ENCODE measurements at places on chromosomes 7 and 10.

GRCh38 chr10:14322526-14323188 lies 8.1 kb downstream of the FRMD4A start:
- DNase-seq: no peak

GRCh38 chr10:93115661-93116383 lies 42.1 kb downstream of the CYP26A1 start:
- peak; percentile 70 for DNase-seq

GRCh38 chr7:101315336-101315735 lies 6.3 kb downstream of the IFT22 start:
- DNase-seq: peak; percentile 53

- DNase-seq: no peak
Measured at GRCh38 chr10:123848564-123849457, 42.8 kb downstream of the CPXM2 start.

DNA sequence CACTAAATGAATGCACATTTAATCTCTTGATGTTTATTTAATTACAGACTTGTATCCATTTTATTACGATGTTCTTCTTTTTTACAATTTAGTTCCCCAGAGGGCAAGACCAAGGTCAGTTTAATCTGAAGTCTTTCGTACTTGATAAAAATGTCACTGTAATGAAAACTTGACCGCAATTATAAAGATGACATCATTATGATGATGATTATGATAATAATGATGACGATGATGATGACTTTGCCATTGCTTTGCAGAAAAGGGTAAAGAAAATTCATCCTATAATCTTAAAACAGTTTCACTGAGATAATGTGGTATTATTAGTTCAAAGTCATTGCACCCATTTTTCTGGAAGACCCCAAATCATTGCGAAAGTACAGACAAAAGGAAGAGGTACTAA lies 290.1 kb downstream of the NEBL start:
- no peak for DNase-seq

GRCh38 chr7:136741941-136742340 lies 126.5 kb upstream of the CHRM2 start:
- no peak for DNase-seq

DNA sequence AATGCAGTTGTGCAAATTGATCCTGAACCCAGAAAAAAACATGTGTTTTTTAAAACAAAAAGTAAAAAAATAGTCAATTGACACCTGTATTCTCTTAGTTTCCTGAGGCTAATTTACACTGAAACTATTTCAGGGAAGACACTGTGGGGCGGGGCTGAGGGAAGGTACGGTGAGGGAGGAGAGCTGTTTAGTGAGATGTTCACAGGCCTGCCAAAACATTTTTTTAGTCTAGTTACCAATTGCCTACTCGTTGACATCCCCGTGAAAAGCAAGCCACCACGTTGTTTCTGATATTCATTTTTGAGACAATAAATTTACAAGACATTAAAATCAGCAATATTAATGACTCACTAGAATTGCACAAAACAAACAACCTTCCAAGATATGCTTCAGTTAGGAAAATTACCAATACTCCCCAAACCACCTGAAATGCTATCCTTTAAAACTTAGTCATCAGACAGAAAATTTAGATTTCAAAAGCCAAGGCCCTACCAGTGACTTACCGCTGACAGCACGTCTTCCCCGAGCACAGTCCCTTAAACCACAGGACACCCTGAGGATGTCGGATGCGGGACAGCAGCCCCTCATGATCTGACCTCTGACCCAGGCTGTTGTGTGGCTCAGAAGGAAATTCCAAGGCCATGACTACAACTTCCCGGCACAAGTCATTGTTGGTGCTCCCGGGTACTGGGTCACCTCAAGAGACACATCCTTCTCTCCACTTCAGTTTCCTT lies 279.2 kb downstream of the PRPF18 start:
- DNase-seq: peak; percentile 67

GRCh38 chr10:51699145-51699474 lies 285 bp downstream of the CSTF2T start:
- peak; percentile 30 for DNase-seq

GRCh38 chr10:103998805-103999204 lies 31.9 kb downstream of the SLK start:
- DNase-seq: no peak

DNA sequence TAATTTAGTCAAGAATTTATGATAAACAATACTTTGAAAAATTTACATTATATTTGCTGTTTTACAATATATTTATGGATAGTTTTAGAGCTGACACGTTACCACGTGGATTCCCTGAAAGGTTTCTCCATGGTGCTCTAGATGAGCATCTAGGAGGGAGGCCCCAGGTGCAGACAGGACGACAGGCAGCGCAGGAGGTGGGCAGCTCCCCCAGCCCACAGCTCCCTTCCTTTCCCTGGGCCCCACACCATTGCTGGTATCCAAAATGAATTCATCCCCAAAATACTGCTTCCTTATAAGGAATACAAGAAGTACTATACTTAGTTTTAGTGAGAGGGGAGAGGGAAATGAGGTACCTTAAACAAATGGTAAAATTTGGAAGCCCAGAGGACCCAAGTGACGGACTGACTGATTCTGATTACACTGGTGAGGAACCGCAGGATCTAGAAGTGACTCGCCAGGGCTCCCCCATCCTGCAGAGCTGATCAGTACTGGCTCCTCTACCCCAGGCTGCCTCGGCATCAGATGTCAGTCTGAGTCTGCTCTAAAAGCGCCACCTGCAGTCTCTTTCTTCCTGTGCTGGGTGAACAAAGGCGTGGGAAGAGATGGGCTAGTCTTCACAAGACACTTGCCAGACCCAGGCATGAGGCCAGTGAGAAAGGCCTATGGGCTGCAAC lies 89.2 kb downstream of the DLG5 start:
- DNase-seq: no peak

Measured in AG20443 (cell line).